ENCODE measurements at places on chromosomes 13 and 19.
A peak's percentile ranks its signal among the peaks of the same experiment; 100 is the strongest.

GRCh38 chr19:45471111-45471930, 3.5 kb downstream of the FOSB start:
- no peak for DNase-seq

GRCh38 chr19:12930002-12930645, 3.4 kb downstream of the FARSA start:
- DNase-seq = no peak

- DNase-seq = no peak
These were observed 27.7 kb downstream of the GADD45B start for GRCh38 chr19:2503521-2504109.

- peak; percentile 83 for DNase-seq
These were observed 8.1 kb downstream of the PIK3R2 start for GRCh38 chr19:18160971-18161635.

DNA sequence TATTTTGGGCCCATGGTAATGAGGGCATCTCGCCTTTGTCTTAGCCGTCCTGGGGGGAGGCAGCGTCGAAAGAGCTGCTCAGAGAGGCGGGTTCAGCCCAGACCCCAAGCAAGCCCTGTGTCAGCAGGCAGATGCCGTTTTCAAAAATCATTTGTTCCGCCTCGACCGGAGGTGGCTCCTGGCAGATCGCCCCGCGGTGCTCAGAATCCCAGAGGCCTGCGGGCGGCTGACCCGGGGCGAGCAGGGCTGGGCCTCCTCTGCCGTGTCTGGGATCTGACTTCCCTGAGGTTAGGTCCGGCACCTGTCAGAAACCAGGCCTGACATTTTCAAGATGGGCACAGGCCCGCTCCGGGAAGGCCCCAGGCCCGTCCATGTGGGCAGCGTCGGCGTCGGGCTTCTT, 36.1 kb downstream of the CRTC1 start:
- no peak for DNase-seq

DNA sequence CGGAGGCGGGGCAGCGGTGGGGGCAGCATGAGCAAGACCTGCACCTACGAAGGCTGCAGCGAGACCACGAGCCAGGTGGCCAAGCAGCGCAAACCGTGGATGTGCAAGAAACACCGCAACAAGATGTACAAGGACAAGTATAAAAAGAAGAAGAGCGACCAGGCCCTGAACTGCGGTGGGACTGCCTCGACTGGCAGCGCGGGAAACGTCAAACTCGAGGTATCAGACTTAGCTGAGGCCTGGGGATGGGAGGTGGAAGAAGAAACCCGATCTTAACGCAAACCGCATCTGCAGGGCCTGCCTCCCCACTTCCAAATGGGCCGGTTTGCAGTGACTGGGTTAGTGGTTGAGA, 693 bp downstream of the RFXAP start:
- DNase-seq = no peak

DNA sequence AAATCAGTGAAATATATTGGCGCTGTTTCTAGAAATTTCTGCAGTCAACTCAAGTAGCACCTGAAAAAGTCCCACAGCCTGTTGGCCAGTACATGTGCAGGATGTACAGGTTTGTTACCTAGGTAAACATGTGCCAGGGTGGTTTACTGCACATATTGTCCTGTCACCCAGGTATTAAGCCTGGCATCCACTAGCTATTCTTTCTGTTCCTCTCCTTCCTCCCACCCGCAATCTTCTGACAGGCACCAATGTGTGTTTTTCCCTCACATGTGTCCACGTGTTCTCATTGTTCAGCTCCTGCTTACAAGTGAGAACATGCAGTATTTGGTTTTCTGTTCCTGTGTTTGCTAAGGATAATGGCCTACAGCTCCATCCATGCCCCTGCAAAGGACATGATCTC, 13.1 kb upstream of the SCEL start:
- no peak for DNase-seq

- no peak for DNase-seq
These were observed 240.5 kb downstream of the ENOX1 start for GRCh38 chr13:43546251-43546650.

- DNase-seq = no peak
These were observed 3.6 kb downstream of the TMEM161A start for GRCh38 chr19:19134687-19135158.

- DNase-seq = no peak
These were observed 44.0 kb upstream of the KPNA3 start for GRCh38 chr13:49836516-49836915.

DNA sequence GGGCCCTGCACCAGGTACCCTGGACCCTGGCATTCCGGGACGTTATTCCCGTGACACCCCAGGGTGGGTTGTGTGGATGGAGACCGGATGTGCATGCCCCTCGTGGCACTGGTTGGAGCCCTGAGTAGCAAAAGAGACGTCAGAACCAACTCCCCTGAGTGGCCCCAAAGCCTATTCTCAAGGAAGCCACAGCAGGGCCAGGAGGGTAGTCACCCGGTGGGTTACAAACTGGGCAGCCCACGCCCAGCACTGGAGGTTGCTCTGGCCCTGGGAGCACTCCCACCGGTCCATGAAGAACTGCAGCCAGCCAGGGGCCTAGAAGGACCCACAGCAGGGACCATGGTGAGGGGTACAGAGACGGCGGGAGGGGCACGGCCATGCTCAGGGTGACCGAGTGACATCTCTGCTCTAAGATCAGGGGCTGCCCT, 7.5 kb downstream of the KLF16 start:
- DNase-seq = no peak

GRCh38 chr13:69571606-69572323, 535.9 kb upstream of the ATXN8OS start:
- DNase-seq = no peak

DNA sequence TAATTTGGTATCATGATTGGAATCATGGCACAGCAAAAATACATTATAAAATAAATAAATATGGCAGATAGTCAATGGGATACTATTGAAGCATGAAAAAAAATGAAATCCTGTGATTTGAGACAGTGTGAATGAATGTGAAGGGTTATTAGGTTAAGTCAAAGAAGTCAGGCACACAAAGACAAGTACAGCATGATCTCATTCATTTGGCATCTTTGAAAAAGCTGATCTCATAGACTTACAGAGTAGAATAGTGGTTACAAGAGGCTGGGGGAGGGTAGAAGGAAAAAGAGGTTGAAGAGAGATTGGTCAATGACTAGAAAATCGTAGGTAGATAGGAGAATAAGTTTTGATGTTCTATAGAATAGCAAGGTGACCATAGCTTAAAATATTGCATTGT, 295.1 kb upstream of the SLITRK5 start:
- DNase-seq = no peak

DNA sequence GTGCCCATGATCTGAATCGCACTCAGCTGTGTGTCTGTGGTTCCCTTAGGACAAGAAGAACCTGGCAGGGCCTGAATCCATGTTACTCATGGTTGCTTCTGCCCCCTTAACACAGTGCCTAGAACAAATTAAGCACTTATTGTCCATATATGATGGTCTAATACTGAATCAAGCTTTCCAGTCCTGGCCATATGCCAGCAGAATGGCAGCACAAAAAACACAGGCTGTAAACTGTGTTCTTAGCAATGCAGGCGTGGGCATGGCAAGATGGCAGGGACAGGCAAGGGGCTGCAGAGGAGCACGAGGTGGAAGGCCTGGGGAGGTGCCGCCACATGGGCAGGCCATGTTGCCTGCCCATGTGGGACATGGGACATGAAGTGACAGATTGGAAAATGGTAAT, 68.2 kb downstream of the LATS2 start:
- no peak for DNase-seq

- no peak for DNase-seq
These were observed 74.3 kb upstream of the ZNF43 start for GRCh38 chr19:21910318-21910717.

- DNase-seq = peak; percentile 62
These were observed 628 bp upstream of the ZNF813 start for GRCh38 chr19:53466726-53467484.

DNA sequence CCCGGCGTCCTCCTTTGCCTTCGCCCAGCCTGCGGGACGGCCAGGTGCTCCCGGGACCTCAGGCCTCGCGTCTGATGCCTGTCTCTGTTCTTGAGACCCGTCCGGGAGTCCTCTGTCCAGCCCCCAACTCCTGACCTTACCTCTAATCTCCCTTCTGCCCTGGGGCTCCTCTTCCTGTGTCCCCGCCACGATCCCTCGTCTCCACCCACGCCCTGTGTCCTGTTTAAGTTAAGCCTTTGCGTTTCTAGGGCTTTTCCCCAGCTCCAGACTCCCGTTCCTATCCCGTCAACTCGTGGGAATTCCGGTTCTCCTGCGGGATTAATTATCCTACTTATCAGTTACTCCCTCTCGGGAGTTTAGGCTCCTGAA, 686 bp downstream of the LENG8 start:
- no peak for DNase-seq

DNA sequence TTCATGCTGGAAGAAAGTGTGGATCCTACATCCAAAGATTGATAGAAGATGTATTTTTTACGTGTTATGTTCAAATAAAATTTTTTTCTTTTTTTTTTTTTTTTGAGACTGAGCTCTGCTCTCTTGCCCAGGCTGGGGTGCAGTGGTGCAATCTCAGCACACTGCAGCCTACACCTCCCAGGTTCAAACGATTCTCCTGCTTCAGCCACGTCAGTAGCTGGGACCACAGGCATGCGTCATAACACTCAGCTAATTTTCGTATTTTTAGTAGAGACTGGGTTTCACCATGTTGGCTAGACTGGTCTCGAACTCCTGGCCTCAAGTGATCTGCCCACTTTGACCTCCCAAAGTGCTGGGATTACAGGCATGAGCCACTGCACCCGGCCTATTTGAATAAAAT, 65.7 kb downstream of the KLF12 start:
- no peak for DNase-seq

DNA sequence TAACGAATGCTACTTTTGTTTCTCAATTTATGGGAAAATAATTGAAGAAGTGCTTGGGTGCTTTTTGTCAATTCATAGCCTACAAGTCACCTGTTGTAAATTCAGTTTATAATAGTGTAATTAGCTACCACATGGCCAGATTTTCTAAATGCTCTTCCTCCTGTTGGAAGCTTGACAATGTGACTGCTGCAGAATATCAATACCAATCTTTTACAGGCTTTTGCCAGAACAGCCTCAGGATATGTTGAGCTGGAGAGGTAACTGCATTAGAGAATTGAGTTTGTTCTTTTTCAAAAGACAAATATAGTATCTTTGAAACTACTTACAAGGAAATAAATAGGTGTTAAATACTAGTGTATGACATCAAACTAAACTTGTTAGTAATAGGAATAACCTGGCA, 277.8 kb downstream of the POU4F1 start:
- no peak for DNase-seq

DNA sequence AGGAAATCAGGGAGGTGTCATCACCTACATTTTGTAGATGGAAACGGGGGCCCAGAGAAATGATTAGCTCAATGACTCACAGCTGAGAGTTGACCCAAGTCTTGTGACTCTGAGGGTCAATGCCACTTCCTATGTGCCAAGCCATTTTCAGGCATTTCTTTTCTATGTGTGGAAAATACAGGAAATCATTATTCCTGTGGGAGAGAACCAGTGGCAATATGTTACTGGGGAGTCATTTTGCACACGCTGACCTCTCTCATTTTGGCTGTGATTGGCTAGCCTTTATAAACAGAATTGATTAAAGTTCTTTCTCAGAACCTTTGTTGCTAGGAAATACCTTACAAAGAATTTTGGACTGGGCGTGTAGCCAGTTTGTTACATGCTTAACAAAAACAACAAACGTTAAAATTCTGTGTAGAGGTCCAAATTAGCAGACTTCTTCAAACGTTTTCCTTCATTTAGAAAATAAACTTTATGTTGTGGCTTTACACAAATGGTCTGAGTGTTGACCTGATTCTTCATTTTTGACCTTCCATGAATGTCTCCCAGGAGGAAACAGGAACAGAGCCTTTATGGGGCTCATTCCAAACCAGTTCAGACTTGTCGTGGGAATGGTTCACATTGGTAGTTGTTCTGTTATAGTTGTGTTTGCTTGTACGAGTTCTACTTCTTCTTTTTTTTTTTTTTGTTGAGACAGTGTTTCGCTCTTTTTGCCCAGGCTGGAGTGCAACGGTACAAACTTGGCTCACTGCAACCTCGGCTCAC, 11.4 kb downstream of the PCCA start:
- DNase-seq = no peak

DNA sequence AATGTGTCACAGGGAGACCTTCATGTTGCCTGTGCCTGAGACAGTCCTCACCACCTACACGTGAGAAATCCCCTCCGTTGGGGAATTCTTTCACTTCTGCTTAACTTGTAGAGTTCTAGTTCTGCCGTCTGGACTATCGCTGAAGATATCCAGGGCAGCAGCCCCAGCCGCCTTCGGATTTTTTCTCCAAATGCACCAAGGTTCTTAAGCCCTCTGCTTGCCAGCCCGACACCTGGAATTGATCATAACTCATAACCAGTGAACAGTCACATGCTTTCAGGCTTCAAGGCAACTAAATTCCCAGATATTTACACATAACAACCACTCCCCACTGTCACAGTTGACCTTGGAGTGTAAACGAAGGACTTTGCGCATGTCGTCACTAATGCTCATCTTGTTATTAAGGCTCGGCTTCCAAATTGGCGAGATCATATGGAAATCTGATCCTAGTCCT, 114.4 kb downstream of the RAB20 start:
- no peak for DNase-seq

- no peak for DNase-seq
These were observed 449.8 kb downstream of the FGF9 start for GRCh38 chr13:22120646-22121045.

GRCh38 chr13:99982036-99982730, 599 bp downstream of the ZIC2 start:
- DNase-seq = no peak

DNA sequence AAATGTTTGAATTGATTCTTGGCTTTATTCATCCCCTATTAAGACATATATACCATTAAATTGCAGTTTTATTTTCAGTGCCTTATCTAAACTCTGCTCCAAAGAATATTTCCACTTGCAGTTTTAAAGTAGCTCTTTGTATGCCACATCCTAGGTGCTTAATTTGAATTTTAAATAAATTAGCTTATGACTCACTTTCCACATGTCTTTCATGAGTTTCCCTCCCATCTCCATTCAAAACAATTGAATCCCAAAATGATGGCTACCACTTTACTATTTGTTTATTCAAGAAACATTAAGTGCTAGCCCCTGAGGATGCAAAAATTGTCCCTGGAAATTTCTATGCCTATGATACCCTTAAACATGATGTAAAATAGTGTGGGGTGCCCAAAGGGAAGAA, 19.5 kb downstream of the PCDH20 start:
- no peak for DNase-seq

- no peak for DNase-seq
These were observed 52.3 kb upstream of the FNDC3A start for GRCh38 chr13:48923376-48923775.

- no peak for DNase-seq
These were observed 60.1 kb downstream of the HSPH1 start for GRCh38 chr13:31101472-31102170.

DNA sequence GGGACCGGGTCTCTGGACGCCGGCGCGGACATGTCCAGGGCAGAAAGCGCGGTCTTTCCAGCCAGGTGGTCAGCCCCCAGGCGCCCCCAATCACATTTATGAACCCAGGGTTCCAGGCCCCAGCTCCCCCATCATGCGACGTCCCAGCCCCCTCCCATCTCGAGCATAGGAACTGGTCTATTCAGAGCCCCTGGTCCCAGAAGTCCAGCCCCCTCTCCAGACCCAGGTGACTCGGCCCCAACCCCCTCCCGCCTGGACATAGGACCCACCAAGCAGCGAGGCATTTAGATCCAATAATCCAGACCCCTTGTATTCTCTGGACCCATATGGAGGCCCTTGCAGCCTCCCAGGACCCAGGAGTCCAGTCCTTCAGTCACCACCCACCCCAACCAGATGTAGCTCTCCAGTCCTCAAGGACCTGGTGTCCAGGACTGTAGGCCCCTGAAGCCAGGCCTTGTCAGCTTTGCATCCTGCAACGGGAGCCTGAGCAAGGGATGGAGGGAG, 501 bp downstream of the APLP1 start:
- no peak for DNase-seq

Data from sigmoid colon (tissue), 7 donors.